T follicular helper cell (primary cell): ENCODE measurements at places on chromosomes 7 and 10.

DNA sequence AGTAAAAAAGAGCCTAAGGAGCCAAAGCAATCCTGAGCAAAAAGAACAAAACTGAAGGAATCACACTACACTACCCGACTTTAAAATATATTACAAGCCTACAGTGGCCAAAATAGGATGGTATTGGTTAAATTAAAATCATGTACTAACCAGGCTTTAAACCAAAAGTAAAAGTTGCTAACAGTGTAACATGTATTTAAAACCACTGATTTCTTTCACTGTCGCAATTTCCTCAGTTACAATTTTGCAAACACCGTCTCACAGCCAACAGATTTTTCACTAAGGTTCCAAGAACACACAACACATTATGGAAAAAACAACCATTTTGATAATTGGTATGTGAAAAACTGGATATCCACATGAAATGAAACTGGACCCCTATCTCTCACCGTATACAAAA, 74.0 kb downstream of the JMJD1C start:
- DNase-seq: no peak

GRCh38 chr10:13503745-13504463, 24.9 kb downstream of the BEND7 start:
- DNase-seq: no peak

DNA sequence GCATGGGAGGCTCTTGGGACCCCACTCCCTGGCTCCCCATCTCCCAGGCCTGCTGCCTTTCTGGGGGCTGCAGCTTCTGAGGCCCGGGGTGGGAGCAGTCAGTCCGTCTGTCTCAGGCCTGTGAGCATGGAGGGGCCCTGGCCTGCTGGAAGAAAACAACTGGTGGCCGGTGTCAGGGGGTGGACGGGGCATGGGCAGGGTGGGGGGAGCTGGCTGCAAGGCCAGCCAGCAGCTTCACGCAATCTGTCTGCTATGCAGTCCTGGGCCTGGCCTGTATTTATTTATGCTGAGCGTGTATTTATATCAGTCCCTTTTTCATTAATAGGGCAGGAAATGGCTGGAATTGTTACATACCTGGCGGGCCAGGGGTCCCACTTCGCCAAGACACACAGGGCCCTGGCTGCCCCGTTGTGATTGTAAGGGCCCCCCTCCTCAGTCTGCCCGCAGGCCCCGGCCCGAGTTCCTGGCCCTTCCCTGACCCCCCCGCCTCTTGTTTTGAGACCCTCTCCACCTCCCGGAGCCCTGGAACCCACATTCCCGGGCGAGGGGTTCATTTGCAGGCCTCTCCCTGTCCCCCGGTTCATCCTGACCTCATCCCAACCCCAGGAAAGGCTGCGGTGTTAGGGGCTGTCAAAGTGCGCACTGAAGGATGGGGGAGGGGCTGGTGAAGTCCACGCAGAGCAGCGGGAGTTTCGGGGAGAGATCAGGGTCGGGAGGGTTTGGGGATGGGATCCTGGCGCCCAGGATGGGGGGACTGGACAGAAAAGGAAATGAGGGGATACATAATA, 8.2 kb downstream of the TMEM270 start:
- no peak for DNase-seq

DNA sequence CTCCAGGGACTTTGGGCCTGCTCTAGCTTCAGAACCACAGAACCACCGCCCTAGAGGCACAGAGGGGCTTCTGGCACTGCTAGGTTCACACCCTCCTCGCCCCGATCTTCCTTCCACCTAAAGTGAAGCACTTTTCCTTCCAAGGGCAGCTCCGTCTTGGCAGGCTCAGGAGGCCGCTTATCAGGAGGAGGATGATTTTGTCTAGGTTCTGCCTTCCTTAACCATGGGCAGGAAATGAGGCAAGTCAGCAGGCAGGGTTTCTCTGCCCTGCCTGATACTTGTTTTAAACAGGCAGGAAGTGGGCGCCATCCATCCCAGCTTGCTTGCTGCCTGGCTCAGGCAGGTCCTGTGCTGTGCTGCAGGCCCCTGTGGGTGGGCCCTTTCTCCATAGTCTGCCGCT, 8.3 kb upstream of the ATP6V0E2 start:
- peak; percentile 49 for DNase-seq

DNA sequence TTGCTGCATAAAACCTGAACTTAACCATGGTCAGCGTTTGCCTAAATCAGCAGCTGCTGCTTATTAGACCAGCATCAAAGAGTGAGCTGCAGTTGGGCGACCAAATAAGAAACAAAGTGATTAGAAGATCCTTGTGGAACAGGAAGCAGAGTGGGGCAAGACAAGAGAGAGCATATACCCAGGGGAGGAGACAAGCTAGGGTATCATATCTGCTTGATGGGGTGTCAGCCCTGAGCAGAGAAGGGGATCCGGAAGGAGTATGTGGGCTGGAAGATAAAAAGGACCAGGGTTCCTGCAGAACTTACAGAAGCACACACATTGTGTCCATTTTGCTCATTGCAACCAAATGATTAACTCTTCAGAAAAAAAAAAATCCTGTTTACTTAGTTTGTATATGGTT, 213.6 kb downstream of the CELF2 start:
- no peak for DNase-seq

DNA sequence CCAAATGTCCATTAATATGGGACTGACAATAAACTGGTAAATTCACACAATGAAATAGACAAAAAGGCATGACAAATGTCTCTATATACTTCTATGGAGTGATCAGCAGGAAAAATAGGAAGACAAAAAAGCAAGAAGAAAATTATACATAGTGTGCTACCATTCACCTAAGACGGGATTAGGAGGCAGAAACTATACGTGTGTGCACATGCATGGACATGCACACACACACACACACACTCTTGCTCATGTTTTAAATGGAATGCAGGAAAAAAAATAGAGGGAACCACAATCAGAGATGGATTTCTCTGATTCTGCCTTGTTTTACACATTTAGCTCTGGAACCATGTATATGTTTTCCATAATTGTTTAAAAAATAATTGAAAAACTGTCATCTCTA, 119.0 kb downstream of the ZFAND4 start:
- no peak for DNase-seq

DNA sequence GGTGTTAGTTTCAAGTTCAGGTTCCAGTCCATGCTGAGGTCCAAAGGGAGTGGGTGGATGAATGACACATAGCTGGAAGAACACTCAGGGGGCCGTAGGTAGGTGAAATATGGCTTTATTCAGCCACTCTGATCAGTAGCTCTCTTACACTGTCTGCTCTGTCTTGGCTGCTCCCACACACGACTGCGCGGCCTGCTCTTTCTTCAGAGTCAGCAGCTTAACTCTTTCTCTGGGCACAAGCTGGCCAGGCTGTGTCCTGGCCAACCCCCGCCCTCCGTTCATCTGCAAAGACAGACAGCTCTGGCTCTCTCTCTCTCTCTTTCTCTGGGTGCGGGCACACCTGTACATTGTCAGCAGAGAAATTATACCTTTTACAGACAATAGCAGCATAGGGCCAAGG, 317.4 kb upstream of the SORCS1 start:
- no peak for DNase-seq

- no peak for DNase-seq
Observed at GRCh38 chr7:18497082-18497481, 1.5 kb downstream of the HDAC9 start.

- DNase-seq: no peak
Observed at GRCh38 chr7:92433019-92433418, 14.3 kb upstream of the GATAD1 start.

DNA sequence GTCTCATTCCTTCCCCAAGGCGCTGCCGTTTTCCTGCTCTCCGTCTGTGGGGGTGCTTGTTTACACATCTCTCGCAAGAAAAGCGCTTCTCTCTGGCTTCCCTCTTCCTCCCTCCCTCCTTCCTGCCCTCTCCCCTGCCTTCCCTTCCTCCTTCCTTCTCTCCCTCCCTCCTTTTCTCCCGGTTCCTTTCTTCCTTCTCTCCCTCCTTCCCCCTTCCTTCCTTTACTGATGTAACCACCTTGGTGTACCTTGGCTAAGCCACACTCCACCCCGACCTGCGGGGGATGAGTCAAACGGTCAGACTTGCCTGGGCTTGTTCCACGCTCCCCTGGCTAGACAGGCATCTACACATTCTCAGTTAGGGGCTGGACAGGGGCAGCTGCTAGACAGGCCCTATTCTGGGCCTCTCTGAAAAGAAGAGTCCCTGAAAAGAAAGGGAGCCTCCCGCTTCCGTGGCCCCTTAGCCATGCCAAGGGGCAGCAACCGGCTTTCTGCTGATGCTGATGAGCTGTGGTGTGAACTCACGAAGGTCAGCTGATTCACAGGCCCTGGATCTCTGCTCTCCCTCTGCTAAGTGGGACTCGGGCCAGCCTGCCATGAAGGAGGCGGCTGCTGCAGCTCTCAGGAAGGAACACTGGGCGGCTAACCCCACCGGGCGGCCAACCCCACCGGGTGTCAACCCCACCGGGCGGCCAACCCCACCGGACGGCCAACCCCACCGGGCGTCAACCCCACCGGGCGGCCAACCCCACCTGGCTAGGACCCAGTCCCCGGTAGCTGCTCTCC, 216.8 kb downstream of the TCERG1L start:
- no peak for DNase-seq
